ENCODE measurements at places on chromosomes 16 and 17. TPM values are rescaled to one million over a fixed set of nuclear protein-coding genes. Genes with fewer than 3 reads are reported as not detected.

The PIK3R6 gene
- not detected for total RNA-seq

The C1QTNF8 gene
- total RNA-seq, result not detected

The TM4SF5 gene
- total RNA-seq, result not detected

The HSD17B1 gene
- 2.3 TPM for total RNA-seq

The RGS9 gene
- total RNA-seq, result 2.2 TPM

The EVI2B gene
- total RNA-seq, result not detected

The DYNLRB2 gene
- not detected for total RNA-seq

The LIMD2 gene
- 2.5 TPM for total RNA-seq

The SERPINF2 gene
- under 0.01 TPM for total RNA-seq

The SNF8 gene
- total RNA-seq, result 110 TPM

The PMFBP1 gene
- total RNA-seq, result 0.66 TPM

The TEDC2 gene
- total RNA-seq, result 13.6 TPM

The KRTAP4-4 gene
- not detected for total RNA-seq

The VKORC1 gene
- total RNA-seq, result 142 TPM

The HSPB9 gene
- not detected for total RNA-seq

The C17orf67 gene
- total RNA-seq, result 0.87 TPM

The KRT15 gene
- total RNA-seq, result 15.3 TPM

The SGCA gene
- 1.9 TPM for total RNA-seq

The GCGR gene
- not detected for total RNA-seq

The ATP1B2 gene
- total RNA-seq, result not detected

The KRTAP2-2 gene
- total RNA-seq, result not detected

The LRRC37A2 gene
- total RNA-seq, result 3.5 TPM

The SLFN14 gene
- not detected for total RNA-seq

The VAT1L gene
- 18.7 TPM for total RNA-seq

The KRT36 gene
- total RNA-seq, result 0.12 TPM

The ST6GALNAC2 gene
- total RNA-seq, result 0.89 TPM

The HS3ST4 gene
- not detected for total RNA-seq

The TBC1D3 gene
- not detected for total RNA-seq

The KRTAP4-3 gene
- not detected for total RNA-seq

The CCL4 gene
- total RNA-seq, result not detected

The SHBG gene
- 0.37 TPM for total RNA-seq

The SPATA2L gene
- total RNA-seq, result 14.4 TPM

The PRDM7 gene
- not detected for total RNA-seq

The OTOP2 gene
- total RNA-seq, result not detected

The CCL16 gene
- not detected for total RNA-seq

The SPATA22 gene
- total RNA-seq, result not detected

Data from uterine smooth muscle cell (primary cell).